NCI-H1048 (cell line): ENCODE measurements at places on chromosomes 16 and 17.

DNA sequence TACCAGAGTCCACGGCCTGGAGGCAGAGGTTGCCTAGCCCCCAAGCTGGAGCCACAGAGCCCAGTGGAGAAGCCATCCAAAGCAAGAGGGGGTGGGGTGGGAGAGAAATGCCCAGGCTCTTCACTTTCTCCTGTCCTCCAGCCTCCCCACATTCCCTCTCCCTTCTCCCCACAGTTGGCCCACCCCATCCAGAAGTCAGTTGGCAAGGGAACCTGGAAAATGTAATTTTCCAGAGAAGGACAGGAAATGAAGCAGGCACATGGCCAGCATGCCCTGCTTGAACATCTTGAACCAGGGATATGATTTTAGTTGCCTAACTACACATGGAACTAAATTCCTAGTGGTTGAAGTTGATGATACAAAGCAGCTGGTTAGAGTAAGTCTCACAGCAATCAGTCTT, 73.3 kb upstream of the IRX6 start:
- no peak for DNase-seq

GRCh38 chr16:86398201-86398600, 112.1 kb upstream of the FOXF1 start:
- no peak for DNase-seq

GRCh38 chr17:39462631-39463375, 1.5 kb downstream of the CDK12 start:
- DNase-seq, result no peak

- no peak for DNase-seq
These were observed 59.5 kb downstream of the SLFN11 start for GRCh38 chr17:35313875-35314409.

DNA sequence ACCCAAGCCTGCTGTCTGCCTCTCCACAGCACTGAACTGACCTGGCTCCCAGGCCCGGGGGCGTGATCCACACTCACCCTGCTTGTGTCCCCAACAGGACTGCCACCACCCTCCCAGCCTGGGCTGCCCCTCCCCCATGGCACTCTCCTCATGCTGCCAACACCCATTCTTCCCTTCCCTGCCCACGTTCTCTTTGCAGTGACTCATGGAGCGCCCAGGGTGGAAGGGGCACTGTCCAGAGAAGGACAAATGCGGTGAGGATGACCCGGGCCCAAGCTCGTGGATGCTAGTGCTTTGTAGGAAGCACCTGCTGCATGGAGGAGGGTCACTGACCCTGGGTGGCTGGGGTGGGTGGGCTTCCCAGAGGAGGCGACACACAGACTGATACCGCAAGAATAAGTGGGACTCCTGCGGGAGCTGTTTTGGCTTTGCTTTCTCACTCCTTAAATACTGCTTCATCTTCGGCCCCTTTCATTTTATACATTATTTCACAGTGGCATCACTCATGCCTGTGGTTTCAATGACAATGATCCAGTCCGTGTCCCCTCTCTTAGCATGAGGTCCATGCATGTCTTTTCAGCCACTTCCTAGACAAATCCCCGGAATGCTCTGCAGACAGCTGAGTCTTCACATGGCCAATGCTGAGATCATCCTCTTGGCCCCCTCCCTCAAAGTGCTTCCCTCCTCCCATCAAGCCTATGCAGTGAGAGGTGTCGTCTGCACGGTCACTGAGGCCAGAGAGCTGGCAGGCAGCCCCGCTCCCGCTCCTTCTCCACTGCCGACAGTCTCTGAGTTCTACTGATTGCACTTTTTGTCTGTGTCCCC, 17.6 kb downstream of the CDK5R1 start:
- DNase-seq, result no peak

- no peak for DNase-seq
These were observed 486.9 kb downstream of the CDH8 start for GRCh38 chr16:61549327-61549726.

DNA sequence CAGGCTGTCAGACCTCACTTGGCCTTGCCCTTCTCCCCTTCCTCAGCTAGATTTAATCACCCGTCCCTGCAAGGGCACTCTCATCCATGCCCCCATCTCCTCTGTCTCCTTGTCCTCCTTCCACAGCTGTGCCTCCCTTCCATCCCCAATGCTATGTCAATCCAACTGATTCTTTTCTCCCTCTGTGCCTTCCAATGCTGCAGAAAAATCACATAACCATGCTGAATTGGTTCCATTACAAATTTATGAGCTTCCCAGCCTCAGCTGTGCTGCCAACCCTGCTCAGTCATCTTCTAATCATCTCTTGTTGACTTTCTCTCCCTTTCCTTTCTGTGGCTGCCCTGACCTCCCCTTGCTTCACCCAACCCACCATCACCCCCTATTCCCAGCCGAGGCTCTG, 56.3 kb upstream of the PIRT start:
- no peak for DNase-seq

DNA sequence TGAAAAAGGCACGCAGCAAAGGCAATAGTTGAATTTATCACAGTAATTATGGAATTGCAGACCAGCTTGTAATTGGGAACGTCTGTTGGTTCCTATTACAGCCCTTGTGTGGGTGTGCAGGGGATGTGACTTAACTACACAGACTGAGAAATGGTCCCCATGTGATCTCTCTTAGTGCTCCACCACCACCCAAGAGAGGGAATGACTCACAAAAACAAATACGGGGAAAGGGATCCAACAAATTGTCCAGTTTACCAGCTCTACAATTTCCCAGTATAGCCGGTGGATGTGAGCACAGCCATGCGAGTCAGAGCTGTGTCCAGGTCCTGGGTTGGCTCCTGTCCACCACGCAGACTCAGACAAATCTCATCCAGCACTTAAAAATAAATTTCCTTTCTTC, 337.9 kb downstream of the GRIN2A start:
- no peak for DNase-seq

DNA sequence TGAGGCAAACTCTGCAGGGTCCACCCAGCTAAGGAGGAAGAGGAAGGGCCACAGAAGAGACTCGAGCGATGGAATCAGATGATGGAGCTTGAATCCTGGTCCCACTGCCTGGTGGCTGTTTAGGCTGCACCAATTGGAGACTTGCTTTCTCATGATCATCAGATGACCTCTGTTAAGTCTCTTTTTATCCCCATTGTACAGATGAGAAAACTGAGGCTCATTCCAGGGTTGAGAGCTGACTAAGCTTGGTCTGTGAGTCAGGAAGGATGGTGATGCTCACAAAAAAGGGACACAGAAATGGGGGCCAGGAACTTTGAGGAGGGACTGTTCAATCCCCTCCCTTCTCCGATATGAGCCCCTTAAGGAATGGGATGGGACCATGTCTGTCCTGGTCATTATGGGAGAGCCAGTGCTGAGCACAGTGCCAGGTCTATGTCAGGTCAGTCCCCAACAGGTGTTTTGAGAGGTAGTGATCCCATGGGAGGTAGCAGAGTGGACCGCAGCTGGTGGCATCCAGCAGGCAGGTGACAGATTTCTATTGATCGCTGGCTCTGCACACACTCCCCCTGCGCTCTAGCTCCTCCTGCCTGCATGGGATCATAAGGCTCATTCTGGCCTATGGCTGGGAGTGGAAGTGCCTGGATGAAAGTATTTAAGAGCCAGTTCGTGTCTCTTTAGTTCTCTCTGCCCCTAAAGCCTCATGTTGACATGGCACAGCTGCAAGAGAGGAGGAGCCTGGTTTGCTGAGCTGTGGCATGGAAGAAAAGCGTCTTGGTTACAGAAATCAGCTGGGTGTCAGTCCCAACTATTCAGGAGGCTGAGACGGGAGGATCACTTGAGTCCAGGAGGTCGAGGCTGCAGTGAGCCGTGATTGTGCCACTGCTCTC, 27.2 kb downstream of the SNX20 start:
- DNase-seq, result no peak

DNA sequence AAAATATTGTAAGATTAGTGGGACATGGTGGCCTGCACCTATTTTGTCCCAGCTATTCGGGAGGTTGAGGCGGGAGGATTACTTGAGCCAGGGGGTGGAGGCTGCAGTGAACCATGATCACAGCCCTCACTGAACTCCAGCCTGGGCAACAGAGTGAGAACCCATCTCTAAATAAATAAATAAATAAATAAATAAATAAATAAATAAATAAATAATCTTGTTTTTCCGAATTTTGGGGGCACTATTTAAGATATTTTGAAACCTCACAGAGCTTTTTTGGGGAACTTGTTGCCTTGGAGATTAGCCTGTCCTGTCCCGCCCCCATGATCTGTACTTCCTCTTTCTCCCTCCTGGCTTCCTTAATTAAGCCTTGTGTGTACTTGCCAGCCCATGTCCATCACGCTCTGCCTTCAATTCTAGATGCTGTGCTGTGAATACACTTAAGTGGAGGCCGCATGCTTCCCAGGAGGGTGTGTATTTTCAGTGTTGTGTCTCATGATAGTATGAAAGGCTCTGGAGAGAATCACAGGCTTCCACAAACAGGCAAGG, 4.4 kb downstream of the LGALS9 start:
- DNase-seq, result no peak

DNA sequence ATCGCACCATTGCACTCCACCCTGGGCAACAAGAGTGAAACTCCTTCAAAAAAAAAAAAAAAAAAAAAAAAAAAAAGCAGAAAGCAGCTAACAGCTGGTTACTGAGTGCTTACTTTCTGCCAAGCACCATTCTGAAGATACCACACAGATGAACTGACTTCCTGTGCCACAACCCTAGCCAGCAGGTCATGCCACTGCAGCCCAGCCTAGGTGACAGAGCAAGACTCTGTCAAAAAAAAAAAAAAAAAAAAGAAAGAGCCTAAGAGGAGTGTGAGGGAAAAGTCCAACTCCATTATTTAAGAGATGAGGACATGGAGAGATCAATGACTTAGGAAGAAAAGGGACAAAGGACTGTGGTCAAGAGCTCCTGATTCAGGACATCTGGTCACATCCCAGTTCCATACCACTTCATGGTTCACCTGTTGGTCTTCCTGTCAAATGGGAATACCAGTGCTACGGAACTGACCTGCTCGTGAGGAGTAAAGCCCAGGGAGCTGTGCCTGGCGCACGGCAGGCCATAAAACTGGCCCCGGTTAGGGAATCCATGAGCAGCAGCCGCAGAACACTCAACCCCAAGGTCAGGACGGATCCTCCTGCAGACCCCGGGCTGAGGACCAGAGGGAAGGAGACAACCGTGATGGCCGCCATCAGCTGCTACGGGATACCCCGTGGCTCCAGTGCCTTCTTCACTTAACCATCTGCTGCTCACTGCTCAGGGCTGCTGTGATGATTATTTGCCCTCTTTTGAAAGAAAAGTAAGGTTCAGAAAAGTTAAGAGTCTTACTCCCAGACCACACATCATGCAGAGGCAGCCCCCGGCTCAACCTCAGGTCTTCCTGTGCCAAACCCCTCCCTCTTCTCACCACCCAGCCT, 950 bp downstream of the KLHDC4 start:
- DNase-seq, result no peak

- DNase-seq, result no peak
These were observed 56.1 kb downstream of the SKAP1 start for GRCh38 chr17:48373883-48374282.

- DNase-seq, result no peak
These were observed 11.5 kb downstream of the GAS7 start for GRCh38 chr17:10186771-10187410.

DNA sequence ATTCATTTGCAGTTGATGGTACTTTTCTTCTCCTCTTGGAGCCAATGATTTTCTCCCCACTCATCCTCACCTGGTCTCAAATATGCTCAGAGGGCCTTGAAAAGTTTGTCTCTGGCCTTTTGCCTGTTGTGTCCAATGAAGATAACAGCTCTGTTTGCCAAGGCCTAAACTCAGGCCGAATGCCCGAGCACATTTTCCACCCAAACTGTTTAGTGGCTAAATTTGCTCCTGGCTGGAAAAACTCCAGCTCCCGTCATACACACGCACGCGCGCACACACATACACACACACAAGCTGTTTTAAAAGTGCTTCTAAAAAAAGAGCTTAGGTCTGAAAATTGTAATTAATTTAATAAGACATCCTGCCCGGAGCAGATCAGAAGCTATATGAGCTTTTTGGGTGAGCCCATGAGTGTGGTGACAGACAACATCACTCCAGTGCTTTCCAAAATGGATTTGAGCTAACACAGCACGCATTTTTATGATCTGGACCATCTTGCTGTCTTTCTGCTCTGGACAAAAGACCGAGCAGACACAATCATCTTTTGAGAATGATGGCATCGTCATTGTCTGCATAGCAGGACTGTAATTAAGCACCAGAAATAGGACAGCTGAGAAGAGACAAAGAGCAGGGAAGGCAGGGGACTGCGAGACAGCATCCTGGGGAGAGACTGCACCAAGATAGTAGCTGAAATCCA, 48.9 kb downstream of the IRX6 start:
- no peak for DNase-seq

GRCh38 chr17:43673516-43674323, 12.0 kb upstream of the MEOX1 start:
- DNase-seq, result peak; percentile 43

GRCh38 chr17:27181935-27182334, 112.0 kb upstream of the WSB1 start:
- DNase-seq, result no peak

GRCh38 chr16:82653550-82654511, 27.1 kb downstream of the CDH13 start:
- no peak for DNase-seq

DNA sequence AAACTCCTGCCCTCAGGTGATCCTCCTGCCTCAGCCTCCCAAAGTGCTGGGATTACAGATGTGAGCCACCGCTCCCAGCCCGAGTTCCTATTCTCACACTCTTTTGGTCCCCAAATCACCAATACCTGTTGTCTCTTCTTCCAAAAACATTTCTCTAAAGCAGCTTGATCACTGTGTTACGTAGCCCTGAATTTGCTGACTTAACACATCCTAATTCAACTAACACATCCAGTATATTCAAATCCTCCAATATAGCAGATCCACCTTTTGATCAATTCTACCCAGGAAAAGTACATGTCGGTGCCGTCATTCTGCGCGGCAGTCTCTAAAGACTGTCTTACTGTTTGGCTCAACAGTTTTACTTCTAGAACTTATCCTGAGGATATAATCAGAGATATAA, 191.3 kb downstream of the ZNF18 start:
- DNase-seq, result no peak

- DNase-seq, result no peak
These were observed 6.9 kb upstream of the PRSS27 start for GRCh38 chr16:2726923-2727322.

GRCh38 chr17:79201536-79202227, 127.1 kb downstream of the ENGASE start:
- DNase-seq, result no peak

DNA sequence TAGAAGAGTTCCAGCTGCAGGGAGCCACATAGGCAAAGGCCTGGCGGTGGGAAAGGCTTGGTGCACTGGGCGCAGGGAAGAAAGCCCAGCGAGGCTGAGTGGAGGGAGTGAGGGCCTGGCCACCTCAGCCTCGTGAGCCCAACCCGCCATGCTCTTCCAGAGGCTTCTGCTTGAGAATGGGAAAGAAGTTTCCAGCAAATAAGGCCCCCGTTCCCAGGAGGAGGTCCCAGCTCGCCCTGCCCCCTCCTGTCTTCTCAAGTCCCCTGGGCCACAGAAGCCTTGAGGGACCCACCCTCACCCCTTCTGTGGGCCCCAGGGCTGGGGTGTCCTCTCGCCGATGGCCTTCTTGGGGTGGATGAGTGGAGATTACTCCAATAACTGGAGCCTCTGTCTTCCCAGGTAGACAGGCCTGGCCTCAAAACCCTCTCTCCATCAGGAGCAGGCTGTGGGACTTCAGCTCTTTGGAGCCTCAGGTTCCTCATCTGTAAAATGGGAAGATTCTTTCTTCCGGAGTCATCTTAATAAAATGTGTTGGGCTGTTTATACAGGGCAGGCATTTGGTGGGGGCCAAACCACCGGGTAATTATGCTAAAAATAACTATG, 933 bp upstream of the SNN start:
- DNase-seq, result no peak
